ENCODE measurements at places on chromosomes 3 and 15.

DNA sequence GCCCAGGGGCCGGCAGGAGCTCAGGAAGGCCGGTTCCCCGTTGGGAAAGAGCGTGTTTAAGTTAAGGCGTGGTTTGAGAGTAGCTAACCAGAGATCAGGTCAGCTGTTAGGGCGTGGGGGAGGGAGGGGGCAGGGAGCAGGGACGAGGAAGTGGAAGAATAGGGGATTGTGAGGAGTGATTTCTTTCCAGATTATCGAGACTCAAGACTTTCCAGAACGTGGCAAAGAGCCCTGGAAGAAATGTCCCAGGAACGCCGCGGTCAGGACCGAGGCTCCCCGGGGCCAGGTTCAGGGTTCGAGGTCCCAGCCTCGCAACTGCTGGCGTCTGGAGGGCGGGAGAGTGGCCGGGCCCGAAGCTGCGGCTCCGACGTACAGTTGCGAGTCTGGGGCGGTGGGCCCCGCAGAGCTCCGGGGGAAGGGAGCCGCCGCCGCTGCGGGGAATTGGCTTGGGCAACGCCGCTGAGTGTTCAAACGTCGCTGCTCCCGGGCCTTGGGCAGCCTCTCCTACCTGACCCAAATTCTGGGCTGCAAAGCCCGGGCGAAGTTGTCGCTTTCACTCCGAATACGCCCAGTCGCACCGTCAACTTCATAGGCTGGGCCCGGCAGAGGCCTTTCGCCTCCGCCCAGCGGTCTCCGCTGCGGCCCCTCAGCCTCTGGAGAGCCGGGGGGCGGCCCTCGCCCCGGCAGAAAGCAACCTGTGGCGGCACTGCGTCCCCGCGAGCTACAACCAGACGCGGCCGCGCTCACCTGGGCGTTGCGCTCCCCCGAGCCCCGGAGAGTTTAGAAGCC, 9.5 kb downstream of the ISL2 start:
- no peak for DNase-seq

DNA sequence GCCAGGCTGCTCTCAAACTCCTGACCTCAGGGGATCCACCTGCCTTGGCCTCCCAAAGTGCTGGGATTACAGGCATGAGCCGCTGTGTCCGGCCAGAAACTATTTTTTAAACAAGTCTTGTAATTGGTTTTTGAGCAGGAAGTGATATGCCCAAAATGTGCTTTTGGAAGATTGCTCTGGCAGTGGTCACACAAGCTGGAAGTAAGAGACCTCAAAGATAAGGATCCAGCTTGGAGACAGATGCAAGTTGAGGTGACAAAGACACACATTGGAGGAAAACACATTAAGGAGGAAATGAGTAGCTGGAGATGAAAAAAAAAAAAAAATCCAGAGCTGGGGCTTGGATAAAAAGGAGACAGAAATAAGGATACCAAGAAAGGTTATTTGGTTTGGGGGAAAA, 6.3 kb downstream of the TM4SF18 start:
- DNase-seq, result no peak

GRCh38 chr3:116815321-116815720, 105.7 kb downstream of the TUSC7 start:
- no peak for DNase-seq

DNA sequence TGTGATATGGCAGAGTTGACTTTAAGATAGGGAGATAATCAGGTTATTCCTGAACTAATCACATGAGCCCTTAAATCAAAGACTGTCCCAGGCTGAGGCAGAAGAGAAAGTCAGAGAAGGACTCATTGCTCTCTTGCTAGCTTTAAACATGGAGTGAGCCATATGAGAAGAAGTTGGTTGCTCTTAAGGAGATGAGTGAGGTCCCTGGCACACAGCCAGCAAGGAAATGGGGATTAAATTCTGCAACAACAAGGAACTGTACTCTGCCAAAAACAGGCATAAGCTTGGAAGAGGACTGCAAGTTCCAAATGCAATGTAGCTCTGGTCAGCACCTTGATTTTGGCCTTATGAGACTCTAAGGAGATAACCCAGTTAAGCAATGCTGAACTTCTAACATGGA, 457.0 kb downstream of the PLOD2 start:
- DNase-seq, result no peak

DNA sequence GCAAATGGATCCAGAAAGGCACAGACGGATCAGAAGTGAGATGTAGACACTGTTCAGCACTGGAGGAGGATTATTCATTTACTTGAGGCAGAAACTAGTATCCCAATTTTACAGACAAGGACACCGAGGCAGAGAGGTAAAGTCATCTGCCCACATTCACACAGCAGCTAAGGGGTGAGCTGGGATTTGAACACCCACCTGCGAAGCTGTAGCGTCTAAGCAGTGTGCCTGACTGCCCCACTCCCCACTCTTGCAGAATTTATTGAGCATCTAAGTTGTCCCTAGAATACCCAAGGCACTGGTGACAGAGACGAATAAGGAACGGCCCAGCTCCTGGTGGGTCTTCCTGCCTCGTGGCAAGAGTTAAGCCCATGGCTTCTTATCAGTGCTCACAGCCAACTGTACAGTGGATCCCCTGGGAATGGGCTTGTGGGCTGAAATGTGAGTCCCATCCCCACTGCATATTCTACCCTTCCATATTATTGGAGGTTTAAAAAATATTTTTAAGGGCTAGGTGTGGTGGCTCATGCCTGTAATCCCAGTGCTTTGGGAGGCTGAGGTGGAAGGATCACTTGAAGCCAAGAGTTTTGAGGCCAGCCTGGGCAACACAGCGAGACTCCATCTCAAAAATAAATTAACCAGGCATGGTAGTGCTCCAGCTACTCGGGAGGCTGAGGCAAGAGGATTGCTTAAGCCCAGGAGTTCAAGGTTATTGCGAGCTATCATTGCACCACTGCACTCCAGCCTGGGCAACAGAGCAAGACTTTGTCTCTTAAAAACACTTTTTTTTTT, 77.6 kb downstream of the IQSEC1 start:
- no peak for DNase-seq

GRCh38 chr3:77244981-77245380, 205.1 kb downstream of the ROBO2 start:
- DNase-seq, result no peak

Measured in activated CD4-positive, alpha-beta T cell treated with anti-CD3 and anti-CD28 coated beads, Interleukin-2, Interleukin-6, amounts not matched to agents 100 ng/mL and 50 ng/mL, durations not matched to agents 16 hours and 8 hours (primary cell).